ENCODE measurements at places on chromosomes 7 and 10.

GRCh38 chr7:82715344-82715743 is 271.8 kb upstream of the CACNA2D1 start:
- no peak for DNase-seq

GRCh38 chr10:109027534-109028185 is 895.7 kb downstream of the XPNPEP1 start:
- no peak for DNase-seq

DNA sequence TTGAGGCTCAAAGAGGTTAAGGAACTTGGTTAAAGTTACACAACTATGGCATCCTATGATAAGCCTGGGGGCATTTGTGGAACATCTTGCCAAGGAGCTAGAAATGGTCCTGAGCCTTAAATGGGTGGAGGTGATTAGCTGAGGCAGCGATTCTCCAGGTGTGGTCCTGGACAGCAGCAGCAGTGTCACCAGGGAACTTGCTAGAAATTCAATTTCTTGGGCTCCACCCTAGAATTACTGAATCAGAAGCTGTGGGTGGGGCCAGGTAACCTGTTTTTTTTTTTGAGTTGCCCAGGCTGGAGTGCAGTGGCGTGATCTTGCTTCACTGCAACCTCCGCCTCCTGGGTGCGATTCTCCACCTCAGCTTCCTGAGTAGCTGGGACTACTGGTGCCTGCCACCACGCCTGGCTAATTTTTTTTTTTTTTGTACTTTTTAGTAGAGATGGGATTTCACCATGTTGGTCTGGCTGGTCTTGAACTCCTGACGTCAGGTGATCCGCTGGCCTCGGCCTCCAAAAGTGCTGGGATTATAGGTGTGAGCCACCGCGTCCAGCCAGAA is 13.1 kb downstream of the RPS24 start:
- no peak for DNase-seq

DNA sequence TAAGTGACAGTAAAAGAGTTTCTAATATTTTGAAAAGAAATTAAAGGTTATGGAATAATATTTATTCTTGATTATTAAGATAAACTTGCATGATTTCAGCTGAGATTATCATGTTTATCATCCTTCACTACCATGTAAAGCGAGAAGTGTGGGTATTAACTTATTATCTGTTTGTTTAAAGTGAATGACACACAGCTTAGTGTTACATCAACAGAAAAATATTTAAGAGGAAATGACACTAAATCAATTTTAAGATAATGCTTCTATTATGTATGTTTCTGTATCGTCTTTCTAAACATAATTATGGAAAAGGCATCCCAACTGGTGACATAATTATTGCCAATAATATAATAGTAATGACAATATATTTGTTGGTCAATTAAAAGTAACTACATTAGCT is 213.1 kb downstream of the PCDH15 start:
- no peak for DNase-seq

GRCh38 chr7:121371883-121372282 is 24.2 kb downstream of the FAM3C start:
- DNase-seq, result no peak

- DNase-seq, result no peak
Measured at GRCh38 chr7:70539205-70539604, 592.7 kb upstream of the GALNT17 start.

DNA sequence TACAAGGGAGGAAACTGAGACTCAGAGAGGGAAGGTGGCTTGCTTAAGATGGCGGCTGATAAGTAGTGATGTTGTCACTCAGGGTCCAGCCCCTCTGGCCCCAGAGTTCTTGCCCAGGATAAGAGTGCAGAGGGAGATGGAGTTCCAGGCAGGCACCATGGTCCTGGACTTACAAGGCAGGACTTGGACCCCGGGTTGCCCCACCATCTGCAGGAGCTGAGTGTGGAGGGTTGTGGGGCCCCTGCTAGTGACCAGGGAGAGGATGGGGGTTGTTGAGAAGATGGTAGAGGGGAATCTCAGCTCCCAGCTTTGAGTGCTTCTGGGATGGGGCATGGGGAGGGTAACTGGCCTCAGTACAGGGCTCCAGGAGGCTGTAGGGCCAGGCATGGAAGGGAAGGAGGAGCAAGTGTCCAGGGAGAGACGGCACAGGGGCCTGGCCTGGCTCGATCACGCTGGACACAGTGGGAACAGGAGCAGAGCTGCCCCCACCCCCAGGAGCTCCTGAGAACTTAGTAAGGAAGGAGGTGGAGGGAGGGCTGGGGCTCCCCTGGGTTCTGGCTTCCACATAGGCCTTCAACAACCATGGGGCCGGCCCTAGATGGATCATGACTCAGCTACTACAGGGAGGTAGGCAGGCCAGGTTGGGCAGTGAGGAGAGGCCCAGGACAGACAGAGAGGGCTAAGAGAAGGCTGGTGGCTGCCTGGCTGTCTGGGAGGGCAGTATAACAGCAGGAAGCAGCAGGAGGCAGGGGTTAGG is 28.2 kb downstream of the PPIF start:
- no peak for DNase-seq

Measured in CD4-positive, alpha-beta T cell treated with Interleukin-1 beta for 1 hour (primary cell).